8988T (cell line): ENCODE measurements at places on chromosomes 3 and 15.
A peak's percentile ranks its signal among the peaks of the same experiment; 100 is the strongest.

- no peak for DNase-seq
These were observed 9.2 kb downstream of the LZTFL1 start for GRCh38 chr3:45832699-45833098.

- no peak for DNase-seq
These were observed 107.4 kb upstream of the MLF1 start for GRCh38 chr3:158463556-158463955.

- no peak for DNase-seq
These were observed 831.7 kb downstream of the CADM2 start for GRCh38 chr3:85790445-85791030.

GRCh38 chr3:187889601-187890404 lies 144.5 kb upstream of the BCL6 start:
- DNase-seq, result no peak

DNA sequence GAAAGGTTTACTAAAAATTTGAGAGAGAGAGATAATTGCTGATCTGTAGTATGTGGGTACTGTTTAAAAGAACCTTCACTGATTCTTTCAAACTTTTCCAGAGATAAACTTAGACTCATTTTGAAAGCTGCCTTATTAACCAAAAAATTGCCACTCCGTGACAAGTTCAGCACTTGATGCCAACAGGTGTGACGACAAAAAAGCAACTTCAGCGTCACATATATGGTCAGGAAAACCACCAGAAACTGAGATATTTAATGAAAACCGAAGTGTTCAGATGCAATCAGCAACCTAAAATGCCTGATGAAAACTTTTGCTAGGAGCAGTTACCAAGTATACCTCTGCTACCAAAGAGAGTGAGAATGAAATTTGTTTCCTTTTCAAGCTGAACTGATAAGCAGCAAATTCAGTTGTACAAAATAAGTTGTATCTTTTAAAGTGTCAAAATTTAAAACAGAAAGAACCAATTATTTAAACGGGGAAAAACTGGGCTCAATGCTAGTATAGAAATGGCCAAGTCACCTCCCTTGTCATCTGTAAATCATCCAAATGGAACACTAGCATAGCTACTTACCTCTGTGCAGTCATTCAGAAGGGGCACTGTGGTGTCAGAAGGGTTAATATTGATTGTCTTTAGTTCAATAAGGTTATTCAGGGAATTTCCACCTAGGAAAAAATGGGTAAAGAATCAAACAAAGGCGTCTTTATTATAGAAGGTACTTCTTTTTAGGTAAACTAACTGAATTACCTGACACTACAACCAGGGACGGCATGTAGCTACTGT lies 91.5 kb upstream of the OCA2 start:
- DNase-seq, result no peak

GRCh38 chr3:7798276-7798675 lies 703.3 kb upstream of the LMCD1 start:
- no peak for DNase-seq

DNA sequence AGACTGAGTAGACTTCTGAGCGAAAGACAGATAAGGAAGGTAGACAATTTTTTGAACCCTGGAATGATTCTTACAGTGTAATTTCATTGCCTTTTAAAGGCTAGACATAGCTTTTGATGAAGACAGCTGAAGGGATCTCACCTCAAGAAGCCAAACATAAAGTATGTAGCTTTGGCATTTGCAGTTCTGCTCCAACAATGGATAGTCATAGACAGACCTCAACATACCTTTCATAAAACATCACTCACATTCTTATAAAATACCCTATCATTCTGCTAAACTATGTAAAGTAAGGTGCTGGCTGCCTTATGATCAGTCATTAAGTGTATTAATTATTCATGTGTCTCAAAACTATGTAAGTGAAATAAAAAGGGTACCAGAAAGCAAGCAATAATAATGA lies 70.0 kb downstream of the UBE3A start:
- DNase-seq, result no peak

DNA sequence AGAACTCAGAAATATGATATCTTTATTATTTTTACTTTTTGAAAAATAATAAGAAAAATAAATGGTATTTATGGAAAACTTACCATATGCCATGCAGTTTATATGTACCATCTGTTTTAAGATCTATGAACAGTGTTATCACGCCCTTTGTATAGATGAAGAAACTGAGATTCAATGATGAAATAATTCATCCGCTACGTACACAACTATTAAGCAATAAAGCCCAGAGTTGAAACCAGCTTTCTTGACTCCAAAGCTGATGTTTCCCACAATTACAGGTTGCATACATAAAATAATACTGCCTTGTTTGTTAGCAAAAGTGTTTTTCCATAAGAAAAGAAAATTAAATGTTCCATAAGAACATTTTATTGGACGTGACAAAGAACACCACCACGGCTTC lies 67.2 kb upstream of the BCL6 start:
- no peak for DNase-seq

GRCh38 chr15:70876011-70876410 lies 16.2 kb downstream of the THAP10 start:
- DNase-seq, result no peak

- no peak for DNase-seq
These were observed 161.7 kb upstream of the ZNF385D start for GRCh38 chr3:21912711-21913110.

DNA sequence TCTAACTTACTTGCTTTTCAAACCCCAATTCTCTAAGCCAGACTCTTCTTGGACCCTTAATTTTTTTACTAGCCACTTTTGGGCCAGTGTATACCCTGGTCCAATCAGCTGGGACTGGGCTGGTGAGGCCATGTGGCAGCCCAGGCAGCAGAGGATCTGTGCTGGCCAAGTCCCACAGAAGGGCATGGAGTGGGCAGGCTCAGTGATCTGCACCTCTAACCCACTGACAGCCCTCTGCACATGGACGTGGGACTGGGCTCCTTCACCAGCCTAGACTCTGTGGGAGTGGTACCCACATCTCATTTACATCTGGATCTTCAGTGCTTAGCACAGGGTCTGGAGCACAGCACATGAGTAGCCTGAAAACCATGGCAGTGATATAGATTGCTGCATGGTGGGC lies 56.1 kb upstream of the PRR23C start:
- DNase-seq, result no peak

- DNase-seq, result no peak
These were observed 894 bp upstream of the ANKRD63 start for GRCh38 chr15:40283615-40284300.

DNA sequence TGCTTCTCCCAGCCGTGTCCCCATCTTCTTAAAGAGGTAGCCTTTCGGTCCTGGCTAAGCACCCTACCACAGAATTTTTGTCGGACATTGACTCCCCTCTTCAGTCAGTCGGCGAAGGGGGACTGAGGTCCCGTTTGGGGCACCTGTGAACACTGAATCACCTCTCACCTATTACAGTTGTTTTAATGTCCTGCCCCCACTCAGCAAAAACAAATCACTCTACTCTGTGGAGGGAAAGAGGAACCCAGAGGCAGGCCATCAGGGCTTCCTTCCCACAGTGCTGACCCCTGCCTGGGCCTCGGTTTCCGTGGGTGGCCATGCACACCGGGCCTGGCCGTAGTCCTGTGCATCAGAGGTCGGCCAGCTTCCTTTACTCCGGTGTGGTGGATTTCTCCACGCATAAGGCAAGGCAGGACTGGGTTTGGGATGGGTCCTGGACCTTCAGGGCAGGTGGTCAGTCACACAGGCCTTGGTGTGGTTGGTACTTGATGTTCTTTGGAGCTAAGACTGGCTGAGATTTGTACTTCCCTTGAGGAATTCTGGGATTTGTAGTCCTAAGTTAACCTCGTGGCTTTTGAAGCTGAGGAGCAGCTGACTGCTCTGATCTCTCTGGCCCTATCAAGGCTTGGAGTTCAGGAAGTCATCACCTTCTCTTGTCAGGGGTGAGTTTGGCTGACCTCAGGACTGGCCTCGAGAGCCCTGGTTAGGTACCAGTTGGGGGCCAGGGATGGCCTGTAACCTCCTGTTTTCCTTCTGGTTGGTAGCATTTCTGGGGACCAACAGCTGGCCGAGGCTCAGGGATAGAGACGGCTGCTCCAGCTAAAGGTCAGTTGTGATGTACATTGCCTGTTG lies 627 bp upstream of the FAM131A start:
- peak; percentile 86 for DNase-seq

GRCh38 chr3:9180764-9181117 lies 68.7 kb downstream of the SRGAP3 start:
- DNase-seq, result no peak

GRCh38 chr3:157087780-157088600 lies 72.0 kb downstream of the CCNL1 start:
- DNase-seq, result no peak

GRCh38 chr3:172256101-172256734 lies 192.0 kb downstream of the GHSR start:
- no peak for DNase-seq

- no peak for DNase-seq
These were observed 74.8 kb upstream of the POMGNT2 start for GRCh38 chr3:43180694-43181093.

GRCh38 chr3:116051040-116051439 lies 394.2 kb downstream of the LSAMP start:
- no peak for DNase-seq

DNA sequence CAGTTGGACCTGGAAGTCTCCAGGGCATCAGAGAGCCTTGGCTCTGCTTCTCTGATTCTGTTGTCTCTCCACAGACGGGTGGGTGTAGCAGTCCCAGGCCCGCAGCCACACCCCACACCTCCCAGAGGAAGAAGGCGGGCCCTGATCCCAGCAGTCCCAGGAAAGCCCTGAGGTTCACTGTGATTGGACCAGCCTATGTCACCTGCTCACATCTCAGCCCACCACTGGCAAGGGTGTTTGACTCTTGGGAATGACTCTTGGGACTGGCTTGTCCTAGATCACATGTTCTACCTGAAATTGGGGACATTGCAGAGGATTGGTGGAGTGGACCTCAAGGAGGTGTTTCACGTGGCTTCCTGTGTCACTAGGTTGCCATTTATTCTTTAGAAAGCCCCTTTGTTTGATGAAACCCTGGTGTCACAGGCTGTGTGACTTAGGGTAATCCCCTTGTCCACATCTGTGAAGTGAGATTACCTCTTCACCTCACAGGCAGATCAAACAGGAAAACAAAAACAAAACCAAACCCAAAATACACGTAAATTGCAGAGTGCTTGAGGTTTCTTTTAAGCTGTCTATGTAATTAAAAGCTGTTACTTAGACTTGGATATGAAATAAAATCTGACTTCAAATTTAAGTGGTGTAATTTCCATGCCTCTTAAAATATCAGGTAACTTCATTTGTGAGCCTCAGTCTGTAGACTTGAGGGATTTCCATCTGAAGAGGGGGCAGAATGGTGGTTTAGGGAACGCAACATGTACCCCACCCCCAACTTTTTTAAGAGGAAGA lies 26.7 kb downstream of the FLNB start:
- no peak for DNase-seq

DNA sequence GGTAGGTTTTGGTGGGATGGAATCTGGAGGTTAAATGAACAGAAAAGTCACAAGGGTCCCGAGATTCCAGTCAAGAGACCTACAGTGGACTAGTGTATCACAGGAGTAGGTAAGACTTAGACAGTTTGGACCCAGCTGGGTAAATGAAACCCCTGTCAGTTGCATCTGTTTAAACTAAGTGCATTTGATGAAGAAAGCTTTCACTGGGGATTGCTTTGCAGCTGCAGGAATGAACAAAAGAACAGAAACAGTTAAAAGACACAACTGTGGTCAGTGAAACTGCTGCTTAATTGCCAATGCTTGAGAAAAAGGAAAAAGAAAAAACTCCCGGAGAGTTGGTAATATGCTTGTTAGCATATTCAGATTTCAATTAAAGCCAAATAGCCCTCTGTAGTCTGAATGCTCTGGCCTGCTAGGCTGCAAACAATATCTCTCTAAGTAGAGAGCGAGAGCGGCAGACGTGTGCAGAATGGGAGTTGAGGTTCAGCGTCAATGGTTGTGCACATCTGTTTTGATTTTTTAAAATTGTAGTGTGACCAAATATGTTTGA lies 37.1 kb downstream of the OXNAD1 start:
- DNase-seq, result no peak

DNA sequence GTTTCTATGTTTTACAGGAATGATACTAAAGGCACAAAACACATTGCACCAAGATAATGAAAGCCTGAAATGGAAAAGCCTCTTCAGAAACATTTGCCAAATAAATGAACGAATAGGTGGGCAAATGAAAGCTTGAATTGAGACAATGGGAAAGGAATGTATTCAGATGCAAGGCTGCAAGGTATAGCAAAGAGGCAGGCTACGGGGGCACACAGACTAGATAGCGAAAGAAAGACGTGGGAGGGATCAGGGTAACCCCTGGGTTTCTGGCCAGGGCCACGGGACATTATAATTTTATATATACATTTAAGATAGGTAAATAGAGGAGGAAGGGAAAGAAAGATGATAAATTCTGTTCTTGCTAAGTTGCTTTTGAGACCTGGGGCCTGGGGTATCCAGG lies 95.9 kb upstream of the NLGN1 start:
- no peak for DNase-seq

DNA sequence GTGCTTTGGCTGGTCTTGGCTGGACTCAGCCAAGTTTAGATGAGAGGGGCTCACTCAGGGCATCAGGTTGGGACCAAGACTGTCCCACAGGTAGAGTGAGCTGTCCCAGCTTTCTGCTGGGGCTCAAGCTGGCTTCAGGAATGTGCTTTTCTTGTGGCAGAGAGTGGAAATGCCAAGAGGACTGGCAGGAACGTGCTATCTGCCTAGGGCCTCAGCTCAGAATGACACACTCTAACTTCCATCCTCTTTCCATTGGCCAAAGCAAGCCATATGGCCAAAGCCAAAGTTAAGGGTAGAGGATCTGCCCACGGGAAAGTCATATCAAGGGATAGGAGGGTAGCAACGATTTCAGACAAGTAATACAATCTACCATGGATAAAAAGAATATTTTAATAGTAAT lies 178.8 kb downstream of the ABHD5 start:
- DNase-seq, result no peak

DNA sequence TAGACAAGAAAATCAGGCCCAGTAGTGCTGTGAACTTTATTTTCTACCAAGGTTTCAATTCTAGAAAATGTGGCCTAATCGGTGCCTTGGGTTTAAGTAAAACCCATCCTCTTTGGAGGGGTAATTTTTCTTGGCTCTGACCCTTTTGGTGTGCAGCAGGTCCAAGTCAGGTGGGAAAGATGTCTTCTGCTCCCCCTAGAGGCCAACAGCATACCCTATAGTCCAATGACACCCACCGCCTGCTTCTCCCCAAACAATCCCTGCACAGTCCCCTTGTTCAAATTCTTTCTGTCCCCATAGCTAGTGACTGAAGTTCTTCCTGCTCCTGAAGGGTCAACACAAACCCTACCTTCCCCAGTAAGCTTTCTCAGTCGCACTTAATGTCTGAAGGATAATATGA lies 261.8 kb upstream of the GOLGA6L4 start:
- no peak for DNase-seq
